Frontal cortex (tissue), 4 donors: ENCODE measurements at places on chromosomes 3 and 15. TPM values are rescaled to one million over a fixed set of nuclear protein-coding genes. Genes with fewer than 3 reads are reported as not detected.

The EFHB gene
- total RNA-seq = 0.41 TPM

The CPN2 gene
- not detected for total RNA-seq

The FSIP1 gene
- total RNA-seq = 17.5 TPM

The KBTBD8 gene
- total RNA-seq = 19.2 TPM

The ZNF860 gene
- 2.0 TPM for total RNA-seq

The IL17RE gene
- total RNA-seq = under 0.01 TPM

The SEMA6D gene
- 49.3 TPM for total RNA-seq

The RASL12 gene
- 2.4 TPM for total RNA-seq

The GABRR3 gene
- not detected for total RNA-seq

The PRR20G gene
- not detected for total RNA-seq

The SLC24A5 gene
- total RNA-seq = 0.41 TPM

The GOLGA8J gene
- total RNA-seq = not detected

The ARL14 gene
- total RNA-seq = not detected

The ILDR1 gene
- total RNA-seq = not detected

The TMEM39A gene
- total RNA-seq = 9.8 TPM

The TERC gene
- 61.1 TPM for total RNA-seq

The DCBLD2 gene
- total RNA-seq = 31.4 TPM

The SNX22 gene
- total RNA-seq = 7.7 TPM

The RARRES1 gene
- total RNA-seq = 4.5 TPM

The ACOX2 gene
- 1.6 TPM for total RNA-seq

The ARHGAP11A gene
- total RNA-seq = 11.8 TPM

The C3orf20 gene
- total RNA-seq = not detected

The CCDC33 gene
- total RNA-seq = 0.41 TPM
